Putamen (tissue), 1 donor: ENCODE measurements at places on chromosomes 4 and X.

DNA sequence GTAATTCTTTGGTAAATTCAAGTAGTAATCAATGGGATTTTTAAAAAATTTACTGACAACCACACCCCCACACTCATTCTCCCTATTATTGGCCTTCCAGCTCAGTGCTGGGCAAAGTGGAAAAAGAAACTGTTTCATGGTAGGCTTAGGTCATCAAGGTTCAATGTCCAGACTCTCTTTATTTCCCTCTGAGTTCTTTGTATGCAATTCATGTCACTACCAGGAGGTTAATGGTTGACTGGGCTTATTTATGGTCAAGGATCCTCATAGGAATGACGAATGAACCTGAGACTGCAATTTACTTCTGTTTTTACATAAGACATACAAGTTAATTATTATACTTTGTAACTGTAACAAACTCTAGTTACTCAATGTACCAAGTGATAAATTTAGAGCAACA, 403.2 kb downstream of the KLHL13 start:
- DNase-seq, result no peak

GRCh38 chrX:28876408-28876807, 289.2 kb downstream of the IL1RAPL1 start:
- DNase-seq, result peak; percentile 33

GRCh38 chrX:49845701-49846403, 16.7 kb downstream of the PAGE4 start:
- DNase-seq, result no peak

DNA sequence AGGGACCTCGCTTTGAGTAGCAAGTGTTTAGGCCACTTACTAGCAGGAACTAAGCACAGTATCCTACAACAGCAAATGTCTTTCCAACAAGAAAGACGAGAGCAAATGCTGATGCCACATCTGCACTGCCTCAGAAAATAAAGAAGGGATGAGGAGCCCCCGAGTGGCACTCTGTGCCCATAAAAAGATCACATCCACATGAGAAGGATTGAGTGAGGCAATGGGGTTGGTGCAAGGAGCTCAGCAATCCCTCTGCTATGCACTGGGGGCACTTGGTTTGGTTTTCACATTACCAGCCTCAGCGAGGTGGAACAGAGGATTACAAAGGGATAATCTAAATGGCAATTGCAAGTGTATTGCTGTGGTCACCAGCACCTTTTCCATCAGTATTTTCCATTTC, 252.8 kb upstream of the SLC7A11 start:
- DNase-seq, result no peak

GRCh38 chr4:60033826-60034225, 1166.3 kb upstream of the ADGRL3 start:
- no peak for DNase-seq

DNA sequence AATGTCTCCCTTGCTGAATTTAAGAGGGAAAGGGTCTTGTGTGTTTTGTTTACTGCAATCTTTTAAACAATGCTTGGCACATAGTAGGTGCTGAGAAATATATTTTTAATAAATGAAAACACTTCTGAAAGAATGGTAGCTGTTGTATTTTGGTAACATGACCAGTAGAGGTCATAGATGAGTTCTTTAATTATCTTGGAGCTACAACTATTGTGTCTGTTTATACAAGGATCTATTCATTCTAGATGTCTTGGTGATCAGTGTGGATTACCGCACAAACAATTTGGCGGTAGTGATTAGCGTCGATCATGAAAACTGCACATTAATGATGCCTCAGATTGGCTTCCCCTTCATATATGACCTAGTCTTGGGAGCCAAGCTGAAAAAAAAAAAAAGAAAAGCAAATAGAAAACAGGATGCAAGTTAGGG, 21.4 kb upstream of the SCRG1 start:
- peak; percentile 31 for DNase-seq

DNA sequence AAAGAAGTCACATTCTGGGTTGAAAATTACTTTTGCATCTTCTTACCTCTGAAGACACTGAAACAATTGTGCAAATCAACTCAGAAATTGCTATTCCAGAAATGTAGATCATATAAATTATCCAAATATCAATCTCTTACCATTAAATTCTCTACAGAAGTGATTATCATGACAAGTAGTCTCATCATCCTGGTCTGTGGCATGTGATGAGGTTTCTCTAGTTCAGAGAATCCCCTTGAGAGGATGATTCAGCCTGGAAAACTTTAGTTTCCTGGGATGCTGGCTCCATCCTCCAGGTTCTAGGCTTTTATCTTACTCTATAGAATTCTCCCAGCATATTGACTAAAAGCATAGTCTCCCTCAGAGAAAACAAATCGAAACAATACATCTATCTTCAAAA, 76.2 kb upstream of the S100G start:
- no peak for DNase-seq

- DNase-seq, result no peak
Measured at GRCh38 chr4:146098397-146098796, 77.1 kb upstream of the LSM6 start.

- DNase-seq, result no peak
Measured at GRCh38 chr4:1323635-1324442, 23.2 kb upstream of the UVSSA start.

- DNase-seq, result no peak
Measured at GRCh38 chr4:128359422-128359821, 71.8 kb upstream of the PGRMC2 start.

DNA sequence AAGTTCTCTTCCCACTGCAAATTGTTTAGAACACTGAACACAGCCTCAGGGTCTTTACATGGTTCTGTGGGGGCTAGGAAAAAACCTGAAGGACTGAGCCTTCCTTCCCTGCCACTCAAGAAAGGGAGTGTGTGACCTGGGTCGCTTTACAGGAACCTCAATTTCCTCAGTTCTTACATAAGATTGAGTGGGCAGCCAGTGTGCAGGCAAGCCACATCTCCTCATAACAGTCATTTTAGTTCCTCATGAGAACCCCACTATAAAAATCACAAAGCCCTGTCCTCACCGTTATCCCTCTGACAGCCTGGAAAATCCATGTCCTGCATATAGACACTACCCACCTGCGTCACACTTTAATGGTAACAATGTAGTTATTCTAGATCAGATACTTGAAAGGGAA, 2.1 kb upstream of the ETDC start:
- no peak for DNase-seq

GRCh38 chr4:184849185-184849584, 23.4 kb upstream of the ACSL1 start:
- DNase-seq, result no peak

GRCh38 chr4:24382381-24382780, 202.0 kb downstream of the DHX15 start:
- DNase-seq, result no peak

DNA sequence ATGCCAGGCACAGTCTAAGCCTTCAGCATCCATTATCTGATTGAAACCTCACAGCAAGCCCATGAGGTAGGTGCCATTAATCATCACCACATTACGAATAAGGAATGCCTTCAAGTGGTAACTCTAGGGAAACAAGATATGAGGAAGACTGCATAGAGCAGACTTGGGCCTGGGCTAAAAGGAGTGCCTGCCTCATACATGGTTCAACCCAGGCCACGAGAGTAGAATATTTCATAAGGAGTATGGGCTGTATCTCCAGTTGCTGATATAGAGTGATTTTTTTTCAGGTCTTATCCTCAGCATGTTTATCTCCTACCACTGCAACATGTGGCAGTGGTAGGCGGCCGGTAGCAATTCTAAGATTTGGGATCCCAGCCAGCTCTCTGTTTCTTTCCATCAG, 51.7 kb downstream of the ATP11C start:
- no peak for DNase-seq

DNA sequence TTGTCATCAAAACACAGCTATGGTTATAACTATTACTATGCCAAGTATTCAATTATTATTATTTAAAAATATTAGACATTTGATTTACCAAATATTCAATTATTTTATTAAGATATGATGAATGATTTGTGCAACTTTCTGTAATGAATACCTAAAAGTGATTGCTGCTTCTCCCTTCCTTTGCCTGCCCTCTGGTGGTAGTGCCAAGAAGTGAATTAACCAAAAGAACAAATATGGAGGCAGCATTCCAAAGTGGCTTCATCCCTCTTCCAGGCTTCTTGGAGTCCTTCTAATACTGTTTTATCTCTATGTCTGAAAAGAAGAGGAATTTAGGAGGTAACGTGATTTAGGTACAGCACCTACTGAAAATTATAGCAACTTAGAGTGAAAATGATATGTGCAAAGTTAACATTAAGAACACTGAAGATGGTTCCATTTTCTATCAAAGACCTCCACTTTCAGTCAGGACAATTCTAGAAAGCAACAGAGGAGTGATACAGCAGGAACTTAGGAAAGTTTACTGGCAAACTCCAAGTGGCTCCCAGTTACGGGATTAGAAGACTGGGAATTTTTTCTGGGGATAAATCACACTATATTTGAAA, 43.0 kb downstream of the ENPEP start:
- no peak for DNase-seq

DNA sequence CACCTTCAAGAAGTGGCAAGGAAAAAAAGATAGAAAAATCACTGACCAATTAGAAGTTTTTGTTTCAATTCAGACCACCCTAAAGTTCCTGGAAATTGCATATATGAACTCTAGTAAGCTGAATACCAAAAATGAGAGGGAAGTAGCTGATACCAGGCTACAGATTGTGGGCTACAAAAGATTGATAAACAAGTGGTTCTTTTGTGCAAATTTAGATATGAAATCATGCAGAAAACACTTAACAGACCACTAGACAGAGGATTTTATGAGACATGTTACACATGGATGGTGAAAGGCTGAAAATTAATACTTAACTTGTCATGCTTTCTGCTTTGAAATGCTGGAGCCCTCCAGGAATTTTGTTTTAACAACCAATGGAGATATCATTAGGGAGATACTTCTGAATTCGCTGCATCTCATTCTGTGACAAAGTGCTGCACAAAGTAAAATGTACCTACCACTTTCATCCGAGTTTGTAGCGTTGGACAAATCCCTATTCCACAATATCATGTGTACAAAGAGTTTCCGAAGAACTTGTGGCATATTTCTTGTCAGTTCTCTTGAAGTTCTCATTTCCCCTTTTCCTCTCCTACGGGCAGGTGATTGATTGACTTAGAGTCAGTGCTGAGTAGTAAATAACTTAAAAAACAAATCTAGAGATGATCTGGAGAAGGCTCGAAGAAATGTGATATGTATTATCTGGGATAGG, 235.0 kb downstream of the PALLD start:
- no peak for DNase-seq

DNA sequence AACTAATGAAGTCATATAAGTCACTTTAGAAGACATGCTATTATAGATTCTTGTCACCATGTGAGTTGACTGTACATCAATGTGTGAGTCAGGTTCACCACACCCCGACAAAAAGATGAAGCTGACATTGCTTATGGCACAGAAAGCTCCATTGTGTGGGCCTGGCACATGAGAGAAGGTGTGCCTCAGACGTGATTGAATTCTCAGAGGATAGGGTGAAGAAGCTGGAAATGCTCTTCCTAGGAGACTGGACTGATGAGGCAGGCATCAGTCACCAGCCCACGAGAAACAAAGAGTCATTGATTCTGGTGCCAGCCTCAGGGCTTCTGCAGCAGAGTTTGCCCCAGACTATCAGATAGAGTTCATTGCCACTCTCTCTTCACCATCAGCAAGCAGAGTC, 35.9 kb upstream of the LRAT start:
- peak; percentile 26 for DNase-seq

DNA sequence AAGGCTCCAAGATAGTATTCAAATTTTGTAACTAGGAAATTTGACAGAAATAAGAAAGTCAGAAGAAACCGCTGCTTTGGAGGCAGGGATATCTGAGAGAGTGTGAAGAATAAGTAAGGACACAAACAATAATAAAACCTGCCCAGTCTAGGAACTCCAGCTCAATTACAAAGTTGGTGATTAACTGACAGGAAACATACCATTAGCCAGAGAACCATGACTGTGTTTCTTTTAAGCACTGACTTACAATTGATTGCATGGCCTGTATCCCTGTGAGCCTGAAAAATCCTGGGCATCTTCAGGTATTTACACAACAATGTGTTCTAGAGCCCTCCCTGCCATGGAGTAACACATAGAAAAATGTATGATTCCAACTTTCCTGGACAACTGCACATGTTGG, 127.4 kb downstream of the GRIA3 start:
- no peak for DNase-seq

GRCh38 chrX:141989815-141990214, 86.1 kb downstream of the MAGEC1 start:
- DNase-seq, result no peak

- DNase-seq, result no peak
Measured at GRCh38 chrX:154032160-154032559, 12.5 kb upstream of the IRAK1 start.

DNA sequence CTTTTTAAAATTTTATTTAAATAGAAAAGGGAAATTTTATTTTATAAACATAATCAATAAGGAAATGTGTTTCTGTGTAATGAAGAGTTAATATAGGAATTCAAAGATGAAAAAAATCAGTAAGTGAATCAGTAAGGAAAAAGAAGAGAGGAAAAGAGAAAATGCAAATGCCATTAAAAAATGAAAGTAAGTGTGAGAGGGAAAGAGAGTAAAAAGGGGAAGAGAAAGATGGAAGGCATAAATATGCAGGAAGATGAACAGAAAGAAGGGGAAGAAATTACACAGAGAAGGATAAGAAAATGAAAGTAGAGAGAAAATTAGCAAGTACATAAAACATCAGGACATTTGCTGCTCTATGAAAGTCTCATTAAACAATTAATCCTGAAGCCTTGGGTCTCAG, 349.9 kb downstream of the FSTL5 start:
- DNase-seq, result no peak

DNA sequence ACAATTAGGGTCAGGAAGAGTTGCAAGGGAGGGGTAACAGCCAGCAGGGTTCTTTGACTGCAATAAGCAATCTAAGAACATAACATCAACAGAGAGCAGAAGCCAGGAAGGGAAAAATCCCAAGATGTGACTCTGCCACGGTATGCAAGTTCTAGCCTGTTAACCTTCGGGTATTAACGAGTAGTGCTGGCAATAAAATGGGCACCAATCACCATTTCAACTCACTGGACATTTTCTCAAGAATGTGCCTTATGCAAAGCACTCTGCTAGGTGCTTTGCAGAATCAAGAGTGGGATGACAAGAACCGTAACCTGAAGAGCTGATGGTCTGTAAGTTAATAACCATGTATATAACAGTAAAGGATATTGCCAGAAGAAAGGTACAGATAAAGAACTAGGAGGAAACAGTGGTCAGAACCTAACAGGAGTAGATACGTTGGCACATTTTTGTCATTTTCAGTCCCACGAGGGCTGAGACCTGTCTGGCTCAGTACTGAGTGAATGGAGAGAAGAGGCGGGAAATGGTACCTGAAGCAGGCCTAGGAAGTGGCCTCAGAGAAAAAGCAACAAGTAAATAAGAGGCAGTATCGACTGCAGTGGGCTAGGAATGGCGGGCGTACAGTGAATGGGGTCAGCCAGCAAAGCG, 2.7 kb downstream of the ELOVL6 start:
- peak; percentile 13 for DNase-seq

DNA sequence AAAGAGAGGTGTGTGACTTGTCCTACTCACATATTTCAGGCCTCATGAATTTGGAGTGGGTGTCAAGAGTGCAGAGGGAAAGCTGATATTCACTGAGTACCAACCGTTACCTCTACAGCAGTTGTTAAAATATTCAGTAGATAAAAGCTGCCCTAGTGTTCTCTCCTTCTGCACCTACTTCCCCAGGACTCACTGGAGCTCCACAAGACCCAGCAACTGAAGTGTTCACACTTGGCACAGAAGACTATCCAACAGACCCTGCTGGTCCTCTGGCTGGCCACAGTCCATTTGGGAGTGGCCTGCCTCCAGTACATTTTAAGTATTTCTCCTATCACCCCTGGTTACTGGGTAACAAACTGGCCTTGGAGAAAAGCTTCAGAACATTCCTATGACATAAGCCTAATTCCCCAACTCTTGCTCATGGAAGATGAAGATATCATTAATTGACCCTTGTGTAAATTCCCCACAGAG, 70.8 kb downstream of the PPARGC1A start:
- DNase-seq, result peak; percentile 32
